ENCODE measurements at places on chromosomes 16 and 17.
A peak's percentile ranks its signal among the peaks of the same experiment; 100 is the strongest.

DNA sequence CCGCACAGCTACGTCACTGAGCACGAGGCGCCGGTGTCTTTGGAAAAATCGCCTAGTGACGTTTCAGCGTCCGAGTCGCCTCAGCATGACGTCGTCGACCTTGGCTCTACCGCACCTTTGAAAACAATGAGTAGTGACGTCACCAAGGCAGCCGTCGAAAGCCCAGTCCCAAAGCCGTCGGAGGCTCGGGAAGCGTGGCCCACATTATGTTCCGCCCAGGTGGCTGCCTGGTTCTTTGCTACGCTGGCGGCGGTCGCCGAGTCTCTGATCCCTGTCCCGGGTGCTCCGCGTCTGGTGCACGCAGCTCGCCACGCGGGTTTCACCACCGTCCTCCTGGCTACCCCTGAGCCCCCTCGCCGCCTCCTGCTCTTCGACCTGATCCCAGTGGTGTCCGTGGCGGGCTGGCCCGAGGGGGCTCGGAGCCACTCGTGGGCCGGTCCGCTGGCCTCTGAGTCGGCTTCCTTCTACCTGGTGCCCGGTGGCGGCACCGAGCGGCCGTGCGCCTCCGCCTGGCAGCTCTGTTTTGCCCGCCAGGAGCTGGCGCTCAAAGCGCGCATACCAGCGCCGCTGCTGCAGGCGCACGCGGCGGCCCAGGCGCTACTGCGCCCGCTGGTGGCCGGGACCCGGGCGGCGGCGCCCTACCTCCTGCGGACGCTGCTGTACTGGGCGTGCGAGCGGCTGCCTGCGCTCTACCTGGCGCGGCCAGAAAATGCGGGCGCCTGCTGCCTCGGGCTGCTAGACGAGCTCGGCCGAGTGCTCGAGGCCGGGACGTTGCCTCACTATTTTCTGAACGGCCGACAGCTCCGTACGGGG is 1.5 kb downstream of the TMEM102 start:
- peak; percentile 76 for DNase-seq

DNA sequence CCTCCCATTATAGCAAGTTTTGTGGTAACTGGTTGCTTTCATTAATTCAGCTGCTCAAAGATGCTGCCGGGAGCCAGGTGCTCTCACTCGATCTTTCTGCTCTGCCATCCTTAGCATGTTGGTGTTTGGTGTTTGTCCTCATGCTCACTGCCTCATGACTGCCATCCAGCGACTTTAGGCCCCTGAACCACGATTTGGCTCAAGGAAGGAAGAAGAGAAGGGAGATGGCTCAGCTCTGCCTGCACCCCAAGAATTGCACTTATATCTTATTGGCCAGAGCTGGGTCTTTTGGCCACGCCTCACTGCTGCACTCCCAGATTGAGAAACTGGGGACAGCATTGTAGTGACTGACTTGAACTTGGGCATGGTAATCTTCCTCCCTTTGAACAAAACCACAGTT is 52.7 kb downstream of the ARSG start:
- DNase-seq = no peak

- no peak for DNase-seq
These were observed 70.2 kb downstream of the SPAG9 start for GRCh38 chr17:51050291-51051033.

DNA sequence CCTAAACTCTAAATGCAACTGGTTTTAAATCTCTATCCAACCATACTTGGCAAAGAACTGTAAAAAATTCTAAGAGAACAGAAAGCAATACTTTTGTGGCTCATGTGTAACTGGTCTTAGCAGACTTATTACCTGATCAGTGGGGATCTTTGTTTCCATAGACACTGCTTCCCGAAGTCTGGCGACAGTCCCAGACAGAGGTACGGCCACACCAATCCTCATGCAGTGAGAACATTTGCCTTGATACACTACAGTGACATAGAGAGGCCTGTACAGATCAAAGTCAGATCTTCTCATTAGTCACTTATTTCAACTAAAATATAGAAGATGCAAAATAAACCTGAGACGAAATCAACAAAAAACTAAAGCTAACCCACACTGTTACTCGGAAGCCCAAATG is 43.9 kb downstream of the USP31 start:
- DNase-seq = no peak

GRCh38 chr17:35390156-35390555 is 16.7 kb upstream of the SLFN11 start:
- no peak for DNase-seq

DNA sequence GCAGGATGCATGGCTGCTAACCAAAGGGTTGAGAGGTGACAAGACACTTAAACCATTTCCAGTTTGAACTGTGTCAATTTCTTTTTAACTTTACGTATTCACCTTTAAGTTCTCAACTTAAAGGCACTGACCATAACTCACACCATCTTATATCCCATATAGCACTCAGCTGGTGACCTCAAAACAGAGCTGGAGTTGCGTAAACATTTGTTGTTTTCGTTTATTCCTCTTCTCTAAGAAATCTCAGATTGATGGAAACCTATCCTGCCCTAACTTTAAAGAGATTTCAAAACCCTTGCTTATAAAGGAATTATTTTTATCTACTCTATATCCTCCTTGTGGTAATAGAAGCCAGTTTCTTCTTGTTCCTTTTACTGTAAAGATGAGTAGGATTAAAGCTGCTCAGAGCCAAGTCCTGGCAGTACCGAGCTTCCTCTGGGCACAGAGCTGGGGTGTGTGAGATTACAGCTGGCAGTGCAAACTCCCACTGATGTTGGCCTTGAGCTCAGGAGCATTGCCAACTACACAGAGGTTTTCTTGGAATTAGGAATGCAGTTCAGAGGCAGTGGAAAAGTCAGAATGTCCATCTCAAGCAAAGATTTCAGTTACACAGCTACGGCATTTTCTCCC is 1.3 kb downstream of the KCTD2 start:
- no peak for DNase-seq

DNA sequence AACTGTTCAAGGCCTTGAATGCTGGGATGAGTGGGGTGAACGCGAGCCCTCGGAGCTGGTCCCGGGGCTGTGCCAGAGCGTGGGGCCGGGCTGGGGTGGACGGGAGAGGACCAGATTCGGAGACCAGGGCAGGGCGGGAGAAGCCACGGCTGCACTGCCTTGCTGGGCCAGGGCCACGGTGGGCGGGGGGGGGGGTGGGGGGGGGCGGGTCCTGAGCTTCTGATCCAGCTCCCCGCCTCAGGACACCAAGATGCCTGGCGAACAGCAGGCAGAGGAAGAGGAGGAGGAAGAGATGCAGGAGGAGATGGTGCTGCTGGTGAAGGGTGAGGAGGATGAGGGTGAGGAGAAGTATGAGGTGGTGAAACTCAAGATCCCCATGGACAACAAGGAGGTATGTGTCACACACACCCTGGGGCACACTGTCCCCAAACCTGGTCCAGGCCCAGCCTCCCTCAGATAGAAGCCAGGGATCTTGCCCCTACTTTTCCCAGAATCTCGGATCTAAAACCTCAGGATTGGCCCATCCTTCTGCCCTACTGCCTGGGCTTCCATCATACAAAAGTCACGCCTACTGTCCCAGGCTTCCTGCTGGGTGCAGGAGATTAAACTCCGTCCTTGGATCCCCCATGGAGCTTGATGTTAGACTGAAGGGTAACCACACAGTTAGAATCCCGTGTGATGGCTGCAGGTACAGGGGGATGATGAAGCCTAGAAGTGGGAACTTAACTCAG is 563 bp downstream of the ZNF771 start:
- no peak for DNase-seq

DNA sequence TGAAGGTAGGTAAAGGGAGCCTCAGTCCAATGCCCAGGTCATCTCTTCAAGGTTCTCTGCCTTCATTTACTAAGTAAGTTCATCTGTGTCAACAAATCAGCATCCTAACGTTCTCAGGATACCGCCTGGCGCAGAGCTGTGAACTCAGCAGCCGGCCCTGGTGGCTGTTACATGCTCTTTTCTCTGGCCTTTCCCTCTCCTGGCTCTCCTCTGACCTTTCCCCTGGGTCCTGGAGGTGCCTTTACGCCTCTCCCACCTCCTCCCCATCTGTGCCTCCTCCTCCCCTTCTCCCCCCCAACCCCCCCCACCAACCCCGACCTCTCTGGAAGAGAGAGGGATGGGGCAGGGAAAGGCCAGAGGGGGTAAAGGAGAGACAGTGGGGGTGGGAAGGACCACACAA is 19.5 kb downstream of the COTL1 start:
- no peak for DNase-seq
